ENCODE measurements at places on chromosomes 7 and 10.

DNA sequence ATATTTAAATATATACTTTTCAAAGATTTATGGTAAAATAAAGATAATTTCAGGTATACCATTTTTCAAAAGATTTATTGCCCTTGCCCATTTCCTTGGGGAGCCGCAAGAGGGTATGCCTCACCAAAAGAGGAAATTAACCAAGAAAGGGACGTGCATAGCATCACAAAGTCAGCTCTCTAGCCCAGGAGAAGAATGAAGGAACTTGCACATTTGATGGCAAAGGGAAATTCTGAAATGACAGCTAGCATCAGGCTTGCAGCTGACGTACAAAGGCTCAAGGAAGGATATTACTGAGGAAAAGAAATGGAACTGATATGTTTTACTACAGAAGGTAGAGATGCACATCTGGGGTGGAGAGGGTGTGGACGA is 93.6 kb upstream of the RSU1 start:
- DNase-seq, result no peak

GRCh38 chr7:111741811-111742240 is 179.5 kb upstream of the IMMP2L start:
- DNase-seq, result peak; percentile 4

DNA sequence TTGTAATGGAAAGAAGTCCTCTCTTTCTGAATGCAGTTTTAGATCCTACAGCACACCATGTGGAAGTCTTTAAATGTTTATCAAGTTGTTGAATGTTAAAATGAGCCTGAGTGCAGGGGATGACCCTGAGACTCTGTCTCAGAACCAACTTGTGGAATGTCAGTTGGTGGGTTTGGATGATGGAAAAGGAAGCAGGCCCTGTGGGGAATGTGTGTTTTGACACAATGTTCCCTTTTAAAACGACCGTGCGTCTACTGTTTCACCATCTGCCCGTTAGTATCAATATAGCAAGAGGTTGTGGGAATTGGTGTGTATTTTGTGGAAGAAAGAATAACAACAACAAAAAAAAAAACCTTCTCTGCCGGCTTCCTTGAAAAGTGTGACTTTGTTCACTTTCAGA is 8.3 kb downstream of the DYNC1I1 start:
- no peak for DNase-seq

GRCh38 chr7:92916770-92917224 is 80.4 kb upstream of the CDK6 start:
- DNase-seq, result no peak

- no peak for DNase-seq
Measured at GRCh38 chr7:98215561-98216495, 4.6 kb downstream of the BHLHA15 start.

- DNase-seq, result no peak
Measured at GRCh38 chr7:150855476-150856302, 3.4 kb downstream of the AOC1 start.

DNA sequence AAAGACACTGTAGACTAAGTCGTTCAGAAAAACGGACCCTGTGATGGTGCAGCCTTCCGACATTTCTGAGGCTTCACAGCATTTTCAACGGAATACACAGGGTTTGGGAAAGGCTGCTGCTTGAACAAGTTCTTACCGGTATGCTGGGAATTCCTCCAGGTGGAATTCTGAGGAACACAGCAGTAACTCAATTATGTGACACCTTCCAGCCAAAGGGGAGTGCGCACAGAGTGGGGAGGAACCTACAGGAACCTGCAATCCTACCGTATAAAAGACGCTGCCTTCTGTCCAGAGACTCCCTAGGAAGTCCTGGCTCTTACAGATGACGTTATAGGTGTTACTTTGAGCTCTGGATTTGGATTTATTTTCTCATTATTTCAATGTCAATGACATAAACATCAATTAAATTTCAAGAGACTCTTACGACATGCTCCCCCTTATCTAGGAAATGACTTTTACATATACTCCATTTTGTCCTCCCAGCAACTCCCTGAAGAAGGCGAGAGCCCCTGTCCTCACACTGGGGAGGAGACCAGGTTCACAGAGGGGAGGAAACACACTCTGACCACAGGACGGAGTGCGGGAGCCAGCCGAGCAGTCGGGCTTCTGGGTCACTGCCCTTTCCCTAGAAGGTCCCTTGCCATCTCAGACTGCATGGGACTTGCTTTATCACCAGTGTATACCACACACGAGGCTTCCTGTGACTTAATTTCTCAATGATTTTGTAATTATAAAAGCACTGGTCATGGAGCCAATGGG is 27.9 kb downstream of the VIPR2 start:
- no peak for DNase-seq

DNA sequence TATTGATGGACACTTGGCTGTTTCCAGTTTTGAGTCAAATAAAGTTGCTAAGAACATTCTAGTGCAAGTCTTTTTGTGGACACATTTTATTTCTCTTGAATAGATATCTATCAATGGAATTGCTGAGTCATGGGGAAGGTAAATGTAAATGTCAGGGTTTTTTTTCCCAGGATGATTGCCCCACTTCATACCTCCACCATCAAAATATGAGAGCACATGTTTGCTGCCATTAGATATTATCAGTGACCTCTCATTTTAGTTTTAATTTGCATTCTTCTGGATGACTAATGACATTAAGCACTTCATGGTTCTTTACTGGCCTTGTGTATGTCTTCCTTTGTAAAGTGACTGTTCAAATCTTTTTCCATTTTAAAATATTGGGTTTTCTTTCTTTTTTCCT is 45.7 kb downstream of the PAPSS2 start:
- DNase-seq, result no peak

- no peak for DNase-seq
Measured at GRCh38 chr10:7424315-7424714, 13.5 kb upstream of the SFMBT2 start.

DNA sequence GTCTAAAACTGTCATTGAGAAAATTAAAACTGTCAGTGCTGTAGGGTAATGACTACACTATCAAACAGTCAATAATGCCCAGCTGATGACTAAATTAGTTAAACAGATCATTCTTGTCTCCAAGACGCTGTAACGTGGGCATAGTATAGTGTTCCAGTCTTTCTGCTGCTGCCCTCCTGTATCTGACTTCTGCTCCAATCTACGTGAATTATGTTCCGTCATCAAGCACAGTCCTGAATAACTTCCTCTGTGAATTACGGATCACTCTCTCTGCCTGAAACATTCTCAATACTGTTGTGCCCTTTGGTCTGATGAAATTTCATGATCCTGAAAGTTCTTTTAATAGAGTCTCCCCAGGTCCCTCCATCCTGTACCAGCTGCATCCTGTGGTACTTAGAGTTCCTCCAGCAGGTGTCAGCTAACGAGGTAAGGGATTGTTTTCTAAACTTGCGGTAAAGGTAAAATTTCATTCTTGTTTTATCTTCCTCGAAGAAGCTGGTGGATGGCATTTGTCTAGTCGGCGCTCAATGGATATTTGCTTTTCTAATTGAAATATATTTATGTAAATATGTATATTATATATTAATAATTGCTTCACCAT is 393.5 kb upstream of the ADARB2 start:
- no peak for DNase-seq

DNA sequence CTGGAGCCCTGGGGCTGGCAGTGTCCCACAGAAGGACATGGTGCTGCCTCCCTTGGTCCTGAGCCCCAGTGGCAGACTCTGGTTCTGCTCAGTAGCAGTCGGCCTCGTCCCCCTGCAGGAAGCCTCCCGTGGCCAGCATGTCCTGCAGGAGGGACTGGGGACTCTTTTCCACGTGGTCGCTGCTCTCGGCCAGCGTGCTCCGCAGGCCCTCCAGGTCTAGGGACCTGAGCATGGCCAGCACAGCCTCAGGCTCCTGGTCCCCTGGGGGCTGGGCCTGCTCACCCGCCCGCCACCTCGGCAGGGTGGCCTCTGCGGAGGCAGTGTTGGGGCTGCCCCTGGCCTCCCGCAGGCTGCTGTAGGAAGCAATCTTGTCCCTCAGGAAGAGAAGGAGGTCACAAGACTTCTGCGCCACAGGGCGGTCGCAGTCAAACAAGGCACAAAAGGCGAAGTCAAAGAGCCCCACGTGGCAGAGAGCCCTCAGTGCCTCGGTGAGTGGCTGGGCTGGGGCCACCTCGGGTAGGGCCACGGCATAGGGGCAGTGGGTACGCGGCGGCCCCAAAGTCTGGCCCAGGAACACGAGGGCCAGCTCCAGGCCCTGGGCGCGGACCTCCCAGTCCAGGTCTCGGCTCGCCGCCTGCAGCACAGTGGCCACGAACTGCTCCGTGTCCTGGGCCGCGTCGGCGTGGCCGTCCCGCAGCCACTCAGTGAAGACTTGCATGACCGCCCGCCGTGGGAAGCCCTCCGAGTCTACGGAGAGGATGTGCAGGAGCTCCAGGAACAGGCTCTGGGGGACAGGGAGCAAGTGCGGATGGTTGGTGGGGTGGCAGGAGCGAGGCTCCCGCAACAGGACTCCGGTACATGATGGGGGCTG is 17.1 kb downstream of the BRAT1 start:
- DNase-seq, result no peak

- no peak for DNase-seq
Measured at GRCh38 chr7:127437837-127438236, 45.3 kb upstream of the ZNF800 start.

GRCh38 chr7:30510124-30511075 is 5.8 kb upstream of the GGCT start:
- no peak for DNase-seq

DNA sequence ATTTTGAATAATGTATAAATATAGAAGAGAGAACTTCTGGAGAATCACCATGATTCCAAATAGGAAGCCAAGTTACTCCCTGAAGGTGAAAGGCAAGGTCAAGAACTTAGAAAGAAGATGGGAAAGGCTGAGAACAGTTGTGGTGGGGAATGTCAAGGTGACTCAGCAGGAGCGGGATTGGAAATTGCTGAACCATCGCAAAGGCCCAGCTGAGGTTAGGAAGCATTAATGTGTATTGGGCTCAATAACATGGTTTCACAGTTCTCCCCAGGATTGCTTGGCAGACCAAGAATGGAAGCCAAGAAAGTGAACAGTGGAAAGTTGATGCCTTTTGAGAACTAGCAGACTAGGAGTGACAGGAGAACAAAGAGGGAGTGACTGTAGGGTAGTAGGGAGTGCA is 133.3 kb downstream of the VTI1A start:
- DNase-seq, result no peak
